Esophagus muscularis mucosa (tissue), 4 donors: ENCODE measurements at places on chromosomes 2 and 18. TPM values are rescaled to one million over a fixed set of nuclear protein-coding genes. Genes with fewer than 3 reads are reported as not detected.

The ADCYAP1 gene
- total RNA-seq, result 1.2 TPM

The SCYGR4 gene
- not detected for total RNA-seq

The CFAP65 gene
- not detected for total RNA-seq

- DNase-seq, result no peak
Measured at GRCh38 chr2:46018773-46019591, 278.2 kb upstream of the EPAS1 start.

DNA sequence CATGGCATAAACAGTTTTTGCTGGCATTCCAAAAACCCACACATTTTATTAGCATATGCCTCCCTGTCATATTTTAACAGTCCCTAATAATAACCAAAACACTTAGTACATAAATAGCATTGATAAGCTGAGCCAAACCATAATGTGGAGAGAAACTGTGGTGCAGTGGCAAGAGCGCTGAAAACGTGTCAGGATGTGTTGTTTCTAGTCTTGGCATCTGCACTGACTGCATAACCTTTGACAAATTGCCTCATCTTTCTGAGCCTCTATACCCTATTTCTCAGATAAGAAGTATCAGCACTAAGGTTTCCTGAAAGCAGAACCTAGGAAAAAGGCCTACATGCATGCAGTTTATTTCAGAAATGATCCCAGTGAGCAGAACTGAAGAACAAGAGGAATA is 41.4 kb downstream of the RAD51AP2 start:
- no peak for DNase-seq

DNA sequence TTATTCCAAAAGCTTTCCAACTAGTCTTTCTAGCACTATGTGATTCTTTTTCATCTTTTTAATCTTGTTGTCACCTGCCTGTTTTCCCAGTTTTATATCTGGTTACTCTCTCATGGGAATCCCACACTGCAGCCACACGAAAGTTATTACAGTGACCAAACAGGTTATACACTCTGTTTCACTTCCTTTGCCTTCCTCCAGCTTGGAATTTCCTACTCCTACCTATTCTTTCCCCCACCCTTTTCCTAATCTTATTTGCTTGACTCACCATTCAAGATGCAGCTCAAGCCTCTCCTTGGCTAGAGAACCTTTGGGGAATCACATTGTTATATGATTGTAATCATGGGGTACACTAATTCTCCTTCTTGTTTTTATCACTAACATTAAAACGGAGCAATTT is 13.4 kb upstream of the TLK1 start:
- DNase-seq, result no peak

- no peak for DNase-seq
Measured at GRCh38 chr2:230254152-230254881, 28.8 kb downstream of the SP140 start.

DNA sequence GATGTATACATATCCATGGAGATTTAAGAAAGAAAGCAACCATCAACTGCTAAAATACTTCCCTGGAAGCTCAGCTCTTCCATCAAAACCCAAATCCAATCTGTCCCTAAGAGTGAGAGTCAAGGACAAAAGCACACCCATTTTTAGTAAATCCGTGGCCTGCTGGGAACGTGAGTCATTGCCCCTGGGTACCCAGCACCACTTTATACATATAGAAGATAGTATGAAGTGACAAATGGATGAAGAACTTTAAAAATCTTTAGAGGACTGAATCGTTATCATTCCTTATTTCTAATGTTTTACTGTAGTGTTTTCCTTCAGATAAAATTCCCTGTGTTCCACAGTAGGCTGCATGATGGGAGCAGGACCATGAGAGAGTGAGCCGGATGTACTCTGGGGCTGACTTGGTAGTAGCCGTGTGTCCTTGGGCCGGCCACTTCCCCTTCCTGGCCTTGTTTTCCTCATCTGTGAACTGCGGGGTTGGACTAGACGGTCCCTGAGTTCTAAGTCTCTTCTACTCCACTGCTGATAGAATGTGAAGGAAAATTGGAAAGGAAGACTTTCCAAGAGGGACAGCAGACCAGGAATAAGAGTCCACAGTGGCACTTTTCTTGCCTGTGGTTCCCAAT is 28.5 kb upstream of the CEP68 start:
- DNase-seq, result no peak

DNA sequence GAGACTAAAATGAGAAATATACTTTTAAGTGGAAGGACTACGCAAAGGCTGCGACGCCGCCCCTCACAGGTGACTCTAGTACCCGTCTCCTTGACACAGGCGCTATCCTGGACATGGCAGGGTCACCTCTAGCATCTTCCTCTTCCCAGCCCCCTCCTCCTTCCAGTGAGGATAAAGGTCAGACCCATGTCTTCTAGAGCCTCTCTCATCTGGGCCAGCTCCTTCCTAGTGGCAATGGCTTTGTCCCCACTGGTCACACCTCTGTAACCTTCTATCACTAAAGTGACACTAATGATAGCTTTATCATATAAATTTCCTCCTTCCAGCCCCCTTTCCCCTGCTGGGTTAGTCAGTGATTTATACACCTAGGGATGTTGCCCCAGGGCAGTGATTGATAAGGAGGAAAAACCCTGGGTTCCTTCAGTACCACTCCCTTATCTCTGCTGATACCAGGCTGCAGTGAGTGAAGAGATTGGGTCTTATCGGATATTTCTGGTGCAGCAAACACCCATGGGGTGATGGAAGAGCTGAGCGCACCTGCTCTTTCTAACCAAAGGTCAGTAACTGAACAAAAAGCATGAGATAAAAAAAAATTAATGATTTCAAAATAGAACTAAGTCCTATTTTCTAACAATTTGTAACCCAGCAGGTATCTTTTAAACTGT is 62.0 kb upstream of the FZD5 start:
- no peak for DNase-seq

- DNase-seq, result no peak
Measured at GRCh38 chr2:156046900-156047299, 285.6 kb downstream of the NR4A2 start.

DNA sequence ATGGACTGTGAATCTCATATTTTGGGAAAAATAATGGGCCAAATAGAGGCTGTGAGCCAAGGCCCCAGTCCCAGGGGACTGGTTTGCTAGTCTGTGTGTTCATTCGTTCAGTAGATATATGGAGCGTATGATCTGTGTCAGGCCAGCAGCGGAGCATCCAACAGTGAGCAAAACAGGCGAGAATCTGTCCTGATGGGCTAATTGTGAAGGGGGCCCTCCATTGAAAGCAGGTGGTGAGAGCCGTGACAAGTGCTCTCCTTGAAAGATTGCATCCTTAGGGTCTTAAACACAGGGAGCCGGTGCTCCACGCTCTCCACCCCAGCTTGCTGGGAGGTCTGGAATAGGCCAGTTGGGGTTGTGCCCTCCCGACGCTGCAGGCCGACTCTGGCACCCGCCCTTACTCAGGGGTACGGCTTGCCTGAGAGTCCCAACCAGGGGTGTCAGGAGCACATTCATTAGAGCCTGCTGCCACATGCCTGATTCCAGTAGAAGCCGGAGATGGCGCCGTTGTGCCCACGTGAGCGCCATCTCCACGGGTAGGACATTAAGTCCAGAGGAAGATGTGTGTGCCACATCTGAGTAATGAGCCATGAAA is 213.3 kb downstream of the SH3RF3 start:
- DNase-seq, result no peak
